Left colon (tissue), 2 donors: ENCODE measurements at places on chromosomes 13 and 19. TPM values are rescaled to one million over a fixed set of nuclear protein-coding genes. Genes with fewer than 3 reads are reported as not detected.

The RNF17 gene
- 0.18 TPM for total RNA-seq

The PLPPR3 gene
- not detected for total RNA-seq

DNA sequence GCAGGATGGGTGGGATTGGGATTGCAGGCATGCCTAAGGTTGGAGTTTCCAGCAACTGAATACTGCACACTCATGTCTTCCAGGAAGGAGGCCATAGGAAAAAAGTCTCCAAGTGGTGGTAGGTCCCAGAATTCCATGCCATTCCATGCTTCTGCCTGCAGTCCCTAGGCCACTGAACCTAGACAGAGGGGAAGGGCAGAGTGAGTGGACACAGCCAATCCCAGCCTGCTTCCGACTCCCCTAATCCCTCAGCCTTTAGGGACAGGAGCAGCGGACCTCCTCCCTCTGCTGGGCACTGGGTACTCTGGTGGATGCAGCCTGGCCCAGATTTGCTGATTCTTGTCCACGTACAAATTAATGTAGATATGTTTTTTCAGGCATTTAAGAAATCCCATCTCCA, 17.0 kb downstream of the VSTM2B start:
- no peak for DNase-seq

DNA sequence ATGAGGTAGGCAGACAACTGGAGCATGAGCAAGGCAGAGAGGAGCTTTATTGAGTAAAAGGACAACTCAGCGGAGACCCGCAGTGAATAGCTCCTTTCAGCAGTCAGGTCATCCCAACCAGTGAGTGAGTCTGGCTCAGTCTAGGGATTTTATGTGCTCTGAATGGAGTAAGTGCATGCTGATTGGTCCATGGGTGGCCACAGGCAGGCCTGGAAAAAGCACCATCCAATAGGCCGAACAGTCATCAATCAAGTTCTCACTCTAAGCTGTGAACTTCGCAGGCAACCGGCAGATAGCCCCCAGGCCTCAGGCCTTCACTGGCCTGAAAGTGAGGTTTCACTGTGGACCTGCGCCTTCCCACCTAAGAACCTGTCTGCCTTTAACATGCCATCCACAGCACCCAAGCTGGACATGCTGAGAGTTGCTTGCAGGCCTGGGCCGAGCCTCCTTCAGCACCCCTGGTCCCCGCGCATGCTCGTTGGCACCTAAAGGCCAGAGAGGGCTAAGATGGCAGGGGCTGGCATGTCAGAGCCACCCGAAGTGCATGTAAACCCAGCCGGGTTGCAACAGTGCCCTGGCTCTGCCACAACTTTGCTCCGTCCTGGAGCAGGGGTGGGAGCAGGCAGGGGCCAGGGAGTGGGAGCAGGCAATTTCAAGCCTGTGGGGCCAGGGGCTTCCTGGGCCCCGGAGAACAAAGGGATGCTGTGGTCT, 698.7 kb downstream of the SLITRK1 start:
- no peak for DNase-seq

The ZSCAN18 gene
- 19.8 TPM for total RNA-seq

GRCh38 chr13:88919970-88920628, 1248.9 kb downstream of the SLITRK5 start:
- no peak for DNase-seq

DNA sequence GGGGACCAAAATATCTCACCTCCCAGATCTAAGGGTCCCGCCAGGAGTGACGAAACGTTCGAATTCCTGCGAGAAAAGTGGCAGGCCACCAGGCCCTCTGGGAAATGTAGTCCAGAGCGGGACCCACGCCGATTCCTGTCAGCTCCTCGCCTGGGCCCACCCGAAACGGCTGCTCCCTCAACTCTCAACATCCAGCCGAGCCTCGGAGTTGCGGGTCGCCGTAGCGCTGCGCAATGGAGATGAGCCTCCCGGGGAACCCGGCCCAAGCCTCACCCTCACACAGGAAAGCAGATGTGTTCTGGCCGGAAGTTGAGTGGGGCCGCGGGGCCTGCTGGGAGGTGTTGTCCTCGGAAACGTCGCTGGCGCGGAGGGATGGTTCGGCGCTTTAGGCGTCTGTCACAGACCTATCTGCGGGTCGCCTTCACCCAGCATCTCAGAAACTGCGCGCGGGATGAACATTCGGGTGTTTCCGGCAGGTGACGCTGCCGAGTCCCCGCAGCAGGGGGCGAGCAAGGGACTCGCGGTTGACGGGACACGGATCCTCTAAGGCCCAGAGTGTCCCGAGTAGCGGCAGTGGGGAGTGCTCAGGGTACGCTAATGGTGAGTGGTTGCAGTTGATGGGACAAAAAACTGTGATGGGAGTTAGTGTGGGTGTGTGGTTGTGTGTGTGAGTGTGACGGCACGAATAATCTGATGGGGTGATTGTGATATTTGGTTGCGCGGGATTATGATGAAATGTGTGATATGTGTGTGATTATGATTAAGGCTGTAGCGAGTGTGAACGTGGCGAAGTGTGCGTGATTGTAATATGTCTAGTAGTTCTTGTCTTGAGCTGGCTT, at the start of the genes ZNF568 and ZNF829:
ZNF568 (plus strand) TSS at position 341 of the 839 bp plus-strand sequence. CDS start 6,439 bp downstream, outside the sequence.
ZNF829 (minus strand) TSS at position 300 of the 839 bp plus-strand sequence. CDS start 1,124 bp downstream, outside the sequence.
- peak; percentile 88 for DNase-seq

The METTL21C gene
- not detected for total RNA-seq

DNA sequence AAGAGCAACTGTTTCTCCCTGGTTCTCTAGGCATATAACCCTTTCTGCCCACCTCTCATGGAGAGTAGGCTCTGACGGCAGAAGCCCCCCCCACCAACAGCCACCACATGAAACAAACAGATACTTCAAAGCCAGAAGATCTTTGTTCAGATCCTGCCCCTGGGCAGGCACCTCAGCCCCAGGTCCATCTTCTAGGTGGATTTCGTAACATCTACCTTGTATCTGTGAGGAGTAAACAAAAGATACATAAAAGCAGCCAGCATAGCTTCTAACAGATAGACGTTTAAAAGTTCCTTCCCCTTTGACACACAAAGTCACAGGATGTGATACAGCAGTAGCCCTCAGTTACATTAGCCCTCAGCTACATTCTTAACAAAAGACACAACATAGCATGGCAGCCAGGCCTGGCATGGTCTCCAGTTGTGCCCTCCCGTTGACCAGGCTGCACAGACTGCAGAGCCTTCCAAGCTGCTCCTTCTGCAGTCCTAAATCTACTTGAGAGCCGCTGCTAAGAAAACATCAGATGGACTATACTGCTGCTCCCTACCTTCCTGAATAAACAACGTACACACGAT, 35.4 kb downstream of the BRD4 start:
- DNase-seq, result no peak

DNA sequence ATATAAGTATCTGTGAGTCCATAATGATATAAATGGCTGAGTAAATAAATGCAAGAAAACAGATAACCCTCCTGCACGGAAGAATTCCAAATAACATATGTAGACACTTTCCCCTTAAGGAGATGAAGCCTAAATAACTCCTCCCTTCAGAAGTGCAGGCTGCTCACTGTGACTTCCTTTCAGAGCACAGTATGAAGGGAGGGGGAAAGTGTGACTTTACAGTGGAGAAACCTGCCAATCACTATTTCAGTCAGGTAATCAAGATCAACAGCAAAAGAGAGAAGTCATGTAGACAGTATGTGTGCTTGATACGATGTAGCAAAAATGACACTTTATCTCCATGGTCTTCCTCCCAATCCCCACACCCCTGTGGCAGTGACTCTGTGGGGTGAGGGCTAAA, 7.1 kb downstream of the GGACT start:
- no peak for DNase-seq

DNA sequence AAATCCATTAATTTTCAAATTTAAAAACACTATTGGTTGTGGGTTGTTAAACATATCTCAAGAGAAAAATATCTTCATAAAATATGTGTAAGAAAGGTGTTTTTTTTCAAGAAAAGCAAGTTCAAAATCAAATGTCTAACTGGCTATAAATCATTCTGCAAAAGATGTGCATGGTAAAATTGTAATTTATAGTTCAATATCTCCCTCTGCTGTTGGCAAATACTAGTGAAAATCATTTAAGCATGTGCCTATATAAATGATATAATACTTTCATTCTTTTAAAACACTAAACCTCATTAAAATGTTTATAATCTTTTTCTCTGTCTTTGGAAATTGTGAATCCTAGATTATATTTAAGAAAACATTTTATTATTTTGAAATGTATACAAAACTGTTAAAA, 17.2 kb upstream of the SLITRK6 start:
- no peak for DNase-seq

- DNase-seq, result peak; percentile 79
Measured at GRCh38 chr19:7294558-7295212, 471 bp upstream of the INSR start.

- no peak for DNase-seq
Measured at GRCh38 chr13:39777527-39778061, 122.1 kb downstream of the COG6 start.

GRCh38 chr13:38202740-38203139, 146.9 kb upstream of the UFM1 start:
- no peak for DNase-seq

The PSG2 gene
- not detected for total RNA-seq

DNA sequence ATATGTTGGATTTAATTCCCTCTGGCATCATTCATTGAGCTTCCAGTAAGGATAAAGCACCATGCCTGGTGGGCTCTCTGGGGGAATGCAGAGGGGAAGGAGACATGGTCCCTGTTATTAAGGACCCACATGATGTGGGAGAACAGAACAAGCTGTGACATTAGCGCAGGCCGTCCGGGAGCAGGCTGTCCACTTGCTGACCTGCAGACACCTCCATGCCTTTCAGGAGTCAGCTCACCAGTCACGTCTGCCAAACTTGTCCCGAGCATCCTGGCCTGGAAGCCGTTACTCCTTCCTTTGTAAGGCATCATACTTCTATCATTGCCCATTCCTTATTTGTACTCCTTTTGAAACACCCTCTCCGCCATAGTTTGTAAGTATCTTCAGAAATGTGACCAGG, 23.4 kb downstream of the B3GLCT start:
- DNase-seq, result no peak

- no peak for DNase-seq
Measured at GRCh38 chr13:97328222-97328790, 105.7 kb upstream of the RAP2A start.

The ZNF560 gene
- total RNA-seq, result not detected

GRCh38 chr19:18832306-18833140, 764 bp downstream of the UPF1 start:
- no peak for DNase-seq

The DPF1 gene
- not detected for total RNA-seq

GRCh38 chr19:29878973-29879654, 62.9 kb upstream of the URI1 start:
- no peak for DNase-seq

DNA sequence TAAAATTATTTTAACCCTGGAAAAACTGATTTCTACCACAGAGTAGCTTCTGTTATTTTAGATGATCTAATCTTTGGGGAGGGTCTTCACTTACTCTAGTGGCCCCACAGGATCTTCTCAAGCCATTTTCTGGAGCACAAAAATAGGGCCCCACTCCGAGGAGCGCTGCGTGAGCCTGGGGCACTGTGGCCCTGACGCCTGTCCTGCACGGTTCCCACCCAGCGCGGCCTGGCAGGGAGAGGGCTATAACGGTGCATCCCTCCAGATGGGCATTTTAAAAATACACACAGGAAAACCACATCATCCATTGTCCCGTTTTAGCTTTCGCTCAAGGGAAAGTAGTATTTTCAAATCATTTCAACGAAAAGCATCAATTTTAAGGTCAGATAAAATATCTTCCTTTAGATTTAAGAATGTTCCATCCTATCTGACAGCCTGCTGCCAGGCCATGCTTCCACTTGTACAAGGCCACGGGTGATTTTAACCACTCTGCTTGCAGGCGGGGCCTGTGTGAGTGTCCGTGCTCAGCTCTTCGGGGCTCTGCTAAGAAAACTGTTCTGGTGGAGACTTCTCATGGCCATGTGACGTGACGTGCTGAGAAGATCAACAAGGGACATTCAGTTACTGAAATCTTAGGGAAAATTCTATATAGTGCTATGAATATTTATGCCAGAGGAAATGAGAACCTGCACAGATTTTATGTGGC, 683.8 kb upstream of the SGCG start:
- no peak for DNase-seq

- no peak for DNase-seq
Measured at GRCh38 chr13:39463611-39464010, 139.4 kb downstream of the LHFPL6 start.

DNA sequence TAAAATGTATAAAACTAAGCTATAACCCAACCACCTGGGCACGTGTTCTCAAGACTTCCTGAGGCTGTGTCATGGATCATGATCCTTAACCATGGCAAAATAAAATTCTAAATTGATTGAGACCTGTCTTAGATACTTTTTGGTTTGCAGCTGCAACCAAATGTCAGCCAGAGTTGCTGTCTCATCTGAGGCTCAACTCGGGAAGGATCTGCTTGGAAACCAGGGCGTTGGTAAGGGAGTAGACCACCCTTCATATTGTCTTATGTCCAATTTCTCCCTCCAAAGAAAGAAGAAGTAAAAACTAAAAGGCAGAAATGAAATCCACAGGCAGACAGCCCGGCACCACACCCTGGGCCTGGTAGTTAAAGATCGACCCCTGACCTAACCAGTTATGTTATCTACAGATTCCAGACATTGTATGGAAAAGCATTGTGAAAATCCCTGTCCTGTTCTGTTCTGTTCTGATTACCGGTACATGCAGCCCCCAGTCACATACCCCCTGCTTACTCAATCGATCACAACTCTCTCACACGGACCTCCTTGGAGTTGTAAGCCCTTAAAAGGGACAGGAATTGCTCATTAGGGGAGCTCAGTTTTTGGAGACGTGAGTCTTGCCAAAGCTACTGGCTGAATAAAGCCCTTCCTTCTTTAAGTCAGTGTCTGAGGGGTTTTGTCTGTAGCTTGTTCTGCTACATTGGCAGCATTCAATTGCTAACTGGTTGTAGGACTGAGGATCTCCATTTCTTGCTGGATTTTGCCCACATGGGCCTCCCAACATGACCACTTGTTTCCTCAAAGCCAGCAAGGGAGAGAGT, 22.9 kb upstream of the IGSF23 start:
- DNase-seq, result no peak

The NANOS2 gene
- not detected for total RNA-seq

GRCh38 chr13:28716511-28716910, 2.3 kb downstream of the SLC46A3 start:
- peak; percentile 83 for DNase-seq

- DNase-seq, result no peak
Measured at GRCh38 chr13:54742984-54743383, 1714.4 kb downstream of the OLFM4 start.

The C19orf85 gene
- not detected for total RNA-seq

GRCh38 chr13:42354241-42355091, 82.5 kb downstream of the AKAP11 start:
- DNase-seq, result no peak

The LILRA1 gene
- 0.61 TPM for total RNA-seq

The FCAR gene
- not detected for total RNA-seq

GRCh38 chr13:97273341-97273831, 51.3 kb downstream of the MBNL2 start:
- no peak for DNase-seq

The ZNF568 gene
- 2.5 TPM for total RNA-seq

GRCh38 chr19:17873786-17874757, 2.3 kb downstream of the SLC5A5 start:
- peak; percentile 43 for DNase-seq

GRCh38 chr19:50924586-50924985, 13.4 kb upstream of the KLK4 start:
- no peak for DNase-seq
